ENCODE measurements at places on chromosomes 1 and 21.

DNA sequence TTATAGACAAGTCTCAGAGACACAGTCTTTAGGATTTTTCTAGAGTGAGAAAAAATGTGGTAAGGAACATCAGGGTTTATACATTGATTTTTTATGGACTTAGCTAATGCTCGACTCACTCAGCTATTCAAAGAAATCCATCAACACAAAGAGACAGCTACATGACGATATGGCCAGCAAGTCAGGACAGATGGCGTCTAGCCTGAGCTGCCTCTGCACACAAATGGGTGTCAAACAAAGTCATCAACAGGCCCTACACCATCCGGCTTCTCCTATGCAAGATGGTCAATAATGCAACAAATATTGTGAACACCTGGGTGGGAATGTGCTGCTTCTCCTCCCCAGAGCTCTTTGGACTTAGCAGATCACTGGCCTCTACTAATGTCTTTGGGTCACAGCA is 13.3 kb upstream of the ERICH3 start:
- no peak for DNase-seq

DNA sequence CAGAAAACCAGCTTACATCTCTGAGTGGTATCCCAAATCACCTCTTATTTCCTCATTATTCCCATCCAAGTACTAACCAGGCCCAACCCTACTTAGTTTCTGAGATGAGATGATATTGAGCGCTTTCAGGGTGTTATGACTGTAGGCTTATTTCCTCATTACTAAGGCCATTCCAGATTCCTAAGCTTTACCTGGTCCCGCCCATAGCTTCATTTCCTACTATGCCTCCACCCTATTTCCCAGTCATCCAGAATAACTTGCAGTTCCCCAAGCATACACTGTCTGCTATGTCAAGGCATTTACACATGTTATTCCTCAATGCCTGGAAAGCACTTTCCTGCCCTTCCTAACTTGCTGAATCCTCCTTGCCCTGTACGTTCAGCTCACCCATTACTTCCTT is 79.3 kb upstream of the SPAG17 start:
- DNase-seq = no peak

DNA sequence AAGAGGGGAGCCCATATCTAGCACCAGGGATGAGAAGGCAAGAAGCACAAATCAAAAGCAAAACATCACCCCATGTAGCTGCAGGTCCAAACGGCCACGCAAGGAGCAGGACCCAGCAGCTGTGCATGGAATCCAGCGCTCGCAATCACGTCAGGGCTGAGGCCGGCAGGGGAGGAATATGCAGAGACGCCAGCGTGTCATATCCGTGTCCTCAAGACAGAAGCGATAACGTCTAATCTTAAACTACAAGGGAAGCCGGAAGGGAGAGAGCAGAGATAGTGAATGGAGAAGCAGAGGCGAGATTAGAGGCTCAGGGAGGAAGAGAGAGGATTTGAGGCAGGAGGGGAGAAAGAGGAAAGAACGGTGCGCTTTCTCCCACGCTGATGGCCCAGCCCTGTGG is 39.1 kb downstream of the FBXO2 start:
- DNase-seq = no peak

- no peak for DNase-seq
Measured at GRCh38 chr1:240970253-240970652, 358.3 kb upstream of the GREM2 start.

DNA sequence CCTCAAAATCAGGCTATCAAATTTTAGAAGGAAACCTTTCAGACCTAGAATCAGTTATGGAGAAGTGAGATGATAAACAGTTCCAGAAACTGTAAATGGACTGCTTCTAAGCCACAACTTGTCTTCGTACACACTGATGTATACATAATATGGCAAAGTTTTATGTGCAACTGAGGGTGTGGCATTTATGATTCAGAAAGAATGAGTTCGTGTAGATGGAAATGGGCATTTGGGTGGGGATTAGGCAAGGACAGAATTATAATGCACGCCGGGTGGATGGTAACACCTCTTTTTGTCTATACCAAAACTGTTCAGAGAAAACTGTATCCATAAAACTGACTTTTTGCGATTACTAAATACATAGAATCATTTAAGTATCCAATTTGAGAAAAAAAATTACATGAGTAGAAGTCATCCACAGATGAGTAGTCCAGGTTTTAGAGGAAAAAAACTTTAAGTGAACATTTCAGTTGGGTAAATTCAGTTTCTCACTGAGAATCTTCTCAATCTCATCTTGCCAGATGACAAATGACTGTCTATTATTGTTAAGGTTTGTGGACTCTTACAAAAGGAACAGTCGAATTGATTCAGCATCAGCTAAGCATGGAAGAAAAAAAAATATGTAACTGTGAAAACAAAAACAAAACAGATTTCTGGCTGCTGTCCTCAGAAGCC is 22.5 kb downstream of the ERRFI1 start:
- peak; percentile 22 for DNase-seq

Data from inflammatory macrophage (primary cell).